ENCODE measurements at places on chromosomes 2 and 18. TPM values are rescaled to one million over a fixed set of nuclear protein-coding genes. Genes with fewer than 3 reads are reported as not detected.

The CCL20 gene
- 0.76 TPM for total RNA-seq

DNA sequence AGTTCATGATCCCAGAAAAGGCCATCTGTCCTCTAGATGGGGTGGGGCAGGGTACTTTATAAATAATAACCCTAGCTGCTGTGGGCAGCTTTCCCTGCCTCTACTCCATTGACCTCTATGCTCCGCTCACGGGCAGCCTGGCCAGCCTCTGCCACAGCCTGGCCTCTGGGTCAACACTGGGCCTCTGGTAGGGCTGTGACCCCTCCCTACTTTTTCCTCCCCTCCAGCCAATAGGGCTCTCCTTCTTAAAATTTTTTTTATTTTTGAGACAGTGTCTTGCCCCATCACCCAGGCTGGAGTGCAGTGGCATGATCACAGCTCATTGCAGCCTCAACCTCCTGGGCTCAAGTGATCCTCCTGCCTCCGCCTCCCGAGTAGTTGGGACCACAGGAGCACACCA lies 4.1 kb upstream of the GAREM2 start:
- DNase-seq: no peak

GRCh38 chr2:215985257-215985656 lies 28.1 kb downstream of the MREG start:
- no peak for DNase-seq

The ZEB2 gene
- total RNA-seq: 440 TPM

- no peak for DNase-seq
Observed at GRCh38 chr18:50749421-50749820, 70.4 kb downstream of the MRO start.

The TMEM169 gene
- total RNA-seq: 1.6 TPM

- DNase-seq: no peak
Observed at GRCh38 chr2:95050385-95051300, 25.1 kb downstream of the MAL start.

The CHRNG gene
- not detected for total RNA-seq

DNA sequence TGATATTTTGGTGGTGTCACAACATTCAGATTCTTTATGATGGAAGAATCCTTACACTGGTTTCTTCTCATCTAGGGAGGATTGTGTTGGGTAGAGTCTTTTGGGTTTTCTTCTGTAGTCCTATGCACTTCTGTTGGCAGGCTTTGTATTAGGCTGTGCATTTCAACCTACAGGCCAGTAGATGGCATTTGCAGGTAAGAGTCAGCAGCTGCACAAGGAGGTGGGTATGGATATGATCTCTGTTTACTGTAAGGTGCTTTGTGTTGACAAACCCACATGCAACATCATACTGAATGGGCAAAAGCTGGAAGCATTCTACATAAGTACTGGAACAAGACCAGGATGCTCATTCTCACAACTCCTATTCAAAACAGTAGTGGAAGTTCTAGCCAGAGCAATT lies 656.8 kb downstream of the METTL4 start:
- DNase-seq: no peak

The ALLC gene
- total RNA-seq: 7.6 TPM

The RAB12 gene
- 50.2 TPM for total RNA-seq

GRCh38 chr2:214881647-214882202 lies 72.2 kb upstream of the BARD1 start:
- no peak for DNase-seq

DNA sequence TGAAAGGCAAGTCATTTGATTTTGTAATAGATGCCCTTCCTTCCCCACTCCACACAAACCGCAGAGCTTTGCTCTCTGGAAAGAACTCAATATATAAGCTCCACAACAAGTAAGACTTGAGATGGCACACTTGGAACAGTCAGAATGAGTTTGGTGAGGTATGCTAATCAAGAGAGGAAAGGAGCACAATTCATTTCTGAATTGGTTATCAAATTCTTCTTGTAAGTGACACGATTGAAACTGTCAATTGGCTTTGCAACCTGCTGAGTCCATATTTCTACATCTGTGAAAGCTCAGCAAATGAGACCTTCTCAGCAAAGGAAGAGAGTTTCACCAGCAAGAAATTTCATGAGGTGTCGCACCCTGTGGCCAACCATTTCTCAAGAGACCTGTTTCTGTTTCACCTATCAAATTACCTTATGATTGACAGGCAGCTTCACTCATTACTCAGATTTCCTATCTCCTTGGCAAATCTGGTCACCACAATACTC lies 19.1 kb downstream of the CTLA4 start:
- DNase-seq: no peak

GRCh38 chr2:53886406-53887280 lies 26.9 kb upstream of the GPR75 start:
- no peak for DNase-seq

The FBLN7 gene
- 2.3 TPM for total RNA-seq

DNA sequence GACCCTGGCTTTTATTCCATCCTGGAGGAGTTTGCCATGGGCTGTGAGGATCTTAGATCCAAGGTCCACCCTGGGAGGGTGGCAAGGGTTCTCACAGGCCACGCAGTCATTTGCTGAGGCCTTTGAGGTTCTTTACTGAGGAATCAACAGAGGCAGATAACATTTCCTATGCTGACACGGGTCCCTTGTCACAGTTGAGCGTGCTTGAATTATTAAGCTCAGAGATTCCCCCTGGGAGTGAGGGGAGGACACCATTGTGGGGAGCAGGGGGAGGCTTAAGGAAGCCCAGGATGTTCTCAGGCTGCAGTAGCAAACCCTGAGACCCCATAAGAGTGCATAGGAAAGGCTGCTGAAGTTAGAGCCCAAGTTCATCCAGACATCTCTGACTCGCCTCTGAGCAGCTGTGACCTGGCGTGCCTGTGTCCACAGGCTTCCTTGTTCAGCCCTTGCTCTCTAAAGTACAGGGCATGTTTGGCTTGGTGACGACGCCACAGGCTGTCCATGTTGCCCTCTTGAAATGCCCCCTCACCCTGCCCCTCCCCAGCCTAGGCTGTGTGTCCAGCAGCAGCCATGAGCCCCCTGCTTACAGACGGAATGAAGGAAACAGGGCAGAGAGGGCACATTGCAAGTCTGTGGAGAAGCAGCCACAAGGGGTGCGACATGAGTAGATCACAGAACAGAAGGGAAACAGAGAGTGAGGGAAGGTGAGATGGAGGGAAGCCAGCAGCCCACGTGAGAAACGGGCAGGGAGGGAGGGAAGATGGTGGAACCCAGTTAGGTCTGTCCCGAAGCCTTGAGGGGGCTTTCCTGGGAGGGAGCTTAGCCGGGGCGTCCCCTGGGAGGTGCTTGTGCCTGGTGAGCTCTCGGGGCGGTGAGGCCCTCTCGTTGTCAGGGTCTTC lies 34.0 kb downstream of the NAPG start:
- peak; percentile 57 for DNase-seq

DNA sequence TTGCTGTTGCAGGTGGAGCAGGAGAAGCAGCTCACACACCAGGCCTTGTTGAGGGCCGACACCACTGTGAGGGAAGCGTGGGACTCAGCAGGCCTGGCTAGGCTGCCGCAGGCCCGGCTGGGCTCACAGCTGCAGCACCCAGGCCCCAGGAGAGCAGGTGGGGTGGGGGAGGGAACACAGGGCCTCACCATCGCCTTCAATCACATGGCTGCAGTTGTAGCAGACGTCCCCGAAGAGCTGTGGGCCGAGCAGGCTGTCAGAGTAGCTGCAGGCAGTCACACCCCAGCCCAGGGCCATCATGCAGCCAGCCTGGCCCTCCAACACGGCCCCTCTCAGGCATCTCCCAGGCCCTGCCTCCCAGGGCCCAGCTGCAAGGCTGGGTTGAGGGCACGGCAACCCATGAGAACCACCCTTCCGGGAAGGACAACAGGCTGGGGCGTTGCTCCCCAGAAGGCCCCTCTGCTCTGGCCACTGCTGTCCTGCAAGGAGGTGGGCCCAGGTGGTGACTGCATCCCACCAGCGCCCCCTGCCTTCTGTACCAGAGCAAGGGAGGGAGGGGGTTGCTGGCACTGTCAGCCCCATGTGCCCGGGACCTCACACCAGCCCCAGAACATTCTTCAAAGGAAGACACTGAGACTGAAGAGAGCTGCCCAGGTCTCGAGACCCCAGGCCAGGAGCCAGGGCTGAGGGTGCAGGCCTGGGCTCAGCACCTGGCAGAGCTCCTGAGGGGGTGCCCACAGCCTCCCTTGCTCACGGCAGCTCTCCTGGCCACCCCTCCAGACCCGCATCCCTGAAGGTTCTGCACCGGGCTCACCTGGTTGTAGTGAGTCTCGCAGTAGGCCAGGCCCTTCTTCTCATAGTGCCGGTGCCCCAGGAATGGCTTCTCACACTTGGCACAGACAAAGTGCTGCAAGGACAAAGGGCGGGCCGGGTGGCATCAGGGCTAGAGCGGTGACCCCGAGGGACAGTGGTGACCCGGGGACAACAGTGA lies 5.6 kb upstream of the GPR17 start:
- DNase-seq: no peak

DNA sequence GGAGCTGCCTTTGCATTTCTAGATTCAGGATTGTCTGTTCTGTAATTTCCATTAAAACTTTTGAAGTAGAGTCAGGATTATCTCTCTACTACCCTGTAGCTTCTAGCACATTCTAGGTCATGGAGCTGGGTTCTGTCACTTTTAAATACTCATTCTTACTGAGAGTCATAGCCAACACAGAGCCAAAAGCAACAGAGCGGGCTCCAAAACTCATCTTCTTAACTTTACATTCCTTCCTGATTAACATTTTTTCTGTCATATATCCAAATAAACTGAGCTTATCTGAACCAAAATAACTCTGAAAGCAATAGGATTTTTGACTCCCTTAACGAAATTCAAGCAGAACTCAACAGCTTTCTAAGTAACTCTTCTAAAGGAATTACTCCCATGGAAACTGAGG lies 12.9 kb downstream of the PREPL start:
- DNase-seq: no peak

DNA sequence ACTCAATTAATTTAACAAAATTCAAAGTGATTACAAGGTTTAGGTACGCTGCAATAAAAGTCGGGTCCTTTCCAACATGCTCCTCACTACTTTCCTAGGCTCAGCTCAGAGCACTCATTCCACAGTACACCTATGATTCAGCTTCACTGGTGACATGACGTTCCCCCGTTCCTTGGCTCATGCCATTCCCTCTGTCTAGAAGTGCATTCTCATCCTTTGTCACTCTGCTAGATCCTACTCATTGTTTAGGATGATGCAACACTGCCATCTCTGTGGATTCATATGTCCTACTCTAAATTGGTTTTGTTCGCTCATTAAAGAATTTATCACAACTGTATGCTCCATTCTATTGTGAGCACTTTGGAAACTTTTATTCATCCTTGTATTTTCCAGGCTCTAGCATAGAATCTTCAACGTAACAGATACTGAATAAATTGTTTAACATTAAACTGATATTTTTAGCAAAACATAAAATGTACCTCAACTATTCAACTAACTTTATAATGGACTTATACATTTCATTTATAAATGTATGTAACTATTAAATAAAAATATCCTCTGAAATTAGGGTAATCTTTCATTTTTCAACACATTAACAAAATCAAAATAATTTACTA lies 78.6 kb downstream of the FAM228A start:
- DNase-seq: no peak

The GDF7 gene
- 7.6 TPM for total RNA-seq

The LRP2 gene
- total RNA-seq: 0.89 TPM

The C2orf15 gene
- not detected for total RNA-seq

GRCh38 chr2:47727956-47728355 lies 55.0 kb upstream of the MSH6 start:
- no peak for DNase-seq

The ANKRD62 gene
- total RNA-seq: not detected

GRCh38 chr2:77034445-77034844 lies 487.7 kb downstream of the LRRTM4 start:
- no peak for DNase-seq

The ACTG2 gene
- total RNA-seq: 4.4 TPM

GRCh38 chr2:17658251-17658843 lies 95.3 kb downstream of the SMC6 start:
- DNase-seq: no peak

The ARL4C gene
- total RNA-seq: 10.7 TPM

GRCh38 chr2:186099826-186100225 lies 361.2 kb downstream of the FSIP2 start:
- no peak for DNase-seq

- no peak for DNase-seq
Observed at GRCh38 chr2:189698020-189698887, 23.8 kb downstream of the ANKAR start.

The ZAP70 gene
- 4.5 TPM for total RNA-seq

The TUBA3E gene
- not detected for total RNA-seq

The CRYGC gene
- not detected for total RNA-seq

GRCh38 chr2:63589148-63589958 lies 590 bp downstream of the MDH1 start:
- no peak for DNase-seq

The ERFE gene
- 0.58 TPM for total RNA-seq

DNA sequence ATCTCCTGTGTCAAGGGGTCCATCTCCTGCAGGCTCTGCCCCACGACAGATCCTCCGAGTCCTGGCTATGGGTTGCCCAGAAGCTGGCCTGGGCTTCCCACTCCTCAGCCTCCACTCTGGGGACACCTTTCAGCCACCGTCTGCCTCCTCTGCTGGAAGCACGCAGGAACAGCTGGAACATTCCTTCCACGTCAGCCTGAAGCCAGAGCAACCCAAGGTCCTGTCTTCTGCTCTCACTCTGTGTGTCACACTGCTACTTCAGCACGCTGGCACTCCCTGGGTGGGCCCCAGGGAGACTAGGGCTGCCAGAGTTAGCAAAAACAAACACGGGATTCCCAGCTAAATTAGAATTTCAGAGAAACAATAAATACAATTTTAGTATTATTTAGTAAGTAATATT lies 148.8 kb downstream of the HRH4 start:
- DNase-seq: no peak

- DNase-seq: no peak
Observed at GRCh38 chr2:162028511-162028910, 45.5 kb downstream of the DPP4 start.

Data from sciatic nerve (tissue), 2 donors.